ENCODE measurements at places on chromosomes 5 and 9.
A peak's percentile ranks its signal among the peaks of the same experiment; 100 is the strongest.

DNA sequence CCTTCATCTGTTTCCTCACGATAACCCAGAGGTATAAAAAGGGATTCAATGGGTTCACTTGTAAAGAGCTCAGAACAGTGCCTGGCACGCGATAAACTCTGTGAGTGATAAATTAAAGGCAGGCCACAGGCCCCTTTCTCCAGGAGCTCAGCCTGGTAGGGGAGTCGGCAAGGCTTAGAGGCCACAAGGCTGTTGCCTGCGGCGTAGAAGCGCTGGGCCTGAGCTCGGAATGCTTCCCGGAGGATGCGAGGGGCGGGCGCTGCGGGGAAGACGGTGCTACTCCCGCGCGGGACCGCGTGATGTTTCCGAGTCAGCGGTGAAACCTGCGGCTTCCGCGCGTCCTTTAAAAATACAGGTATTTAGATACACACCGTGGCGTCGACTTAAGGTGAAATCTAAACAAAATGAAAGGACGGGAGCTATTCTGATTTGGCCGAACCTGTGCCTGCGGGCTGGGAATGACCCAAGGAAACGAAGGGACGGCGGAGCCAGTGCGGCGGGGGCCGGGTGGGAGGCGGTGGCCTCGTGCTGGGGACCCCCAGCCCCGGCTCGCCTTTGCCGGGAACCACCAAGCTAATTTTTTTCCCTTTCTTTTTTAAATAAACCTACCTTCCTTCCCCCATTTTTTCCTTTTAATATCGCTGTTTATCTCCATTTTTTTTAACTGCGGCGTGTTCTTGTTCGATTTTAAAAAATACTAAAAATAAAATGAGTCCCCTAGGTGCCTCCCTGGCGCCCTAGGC is 6.2 kb downstream of the NKX2-5 start:
- DNase-seq: no peak

DNA sequence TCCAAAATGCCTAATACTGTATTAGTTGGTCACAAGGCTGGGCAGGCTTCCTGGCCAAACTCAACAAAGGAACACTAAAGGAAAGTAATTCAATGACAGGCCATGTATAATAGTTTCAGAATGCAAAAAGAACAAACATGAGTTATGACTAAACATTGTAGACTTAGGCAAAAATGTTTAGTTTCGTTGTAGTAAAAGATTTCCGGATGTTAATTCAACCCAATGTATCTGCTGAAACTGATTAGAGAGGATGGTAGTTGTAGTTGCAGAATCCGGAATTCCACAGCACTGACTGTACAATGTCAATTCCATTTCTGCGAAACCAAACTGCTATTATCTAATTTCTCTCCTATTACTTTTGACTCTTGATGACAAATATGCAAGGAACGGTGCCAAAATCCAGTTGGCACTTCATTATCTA is 117.9 kb upstream of the FST start:
- DNase-seq: peak; percentile 98

DNA sequence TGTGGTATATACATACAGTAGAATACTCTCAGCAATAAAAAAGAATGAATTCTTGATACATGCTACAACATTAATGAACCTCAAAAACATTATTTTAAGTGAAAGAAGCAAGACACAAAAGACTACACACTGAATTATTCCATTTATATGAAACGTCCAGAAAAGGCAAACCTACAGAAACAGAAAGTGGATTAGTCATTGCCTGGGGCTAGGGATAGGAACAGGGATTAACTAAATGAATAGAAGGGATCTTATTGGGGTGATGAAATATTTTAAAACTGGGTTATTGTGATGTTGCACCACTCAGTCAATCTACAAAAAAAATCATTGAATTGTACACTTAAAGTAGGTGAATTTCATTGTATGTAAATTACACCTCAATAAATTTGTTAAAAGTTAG is 326.7 kb downstream of the PIK3R1 start:
- DNase-seq: no peak

DNA sequence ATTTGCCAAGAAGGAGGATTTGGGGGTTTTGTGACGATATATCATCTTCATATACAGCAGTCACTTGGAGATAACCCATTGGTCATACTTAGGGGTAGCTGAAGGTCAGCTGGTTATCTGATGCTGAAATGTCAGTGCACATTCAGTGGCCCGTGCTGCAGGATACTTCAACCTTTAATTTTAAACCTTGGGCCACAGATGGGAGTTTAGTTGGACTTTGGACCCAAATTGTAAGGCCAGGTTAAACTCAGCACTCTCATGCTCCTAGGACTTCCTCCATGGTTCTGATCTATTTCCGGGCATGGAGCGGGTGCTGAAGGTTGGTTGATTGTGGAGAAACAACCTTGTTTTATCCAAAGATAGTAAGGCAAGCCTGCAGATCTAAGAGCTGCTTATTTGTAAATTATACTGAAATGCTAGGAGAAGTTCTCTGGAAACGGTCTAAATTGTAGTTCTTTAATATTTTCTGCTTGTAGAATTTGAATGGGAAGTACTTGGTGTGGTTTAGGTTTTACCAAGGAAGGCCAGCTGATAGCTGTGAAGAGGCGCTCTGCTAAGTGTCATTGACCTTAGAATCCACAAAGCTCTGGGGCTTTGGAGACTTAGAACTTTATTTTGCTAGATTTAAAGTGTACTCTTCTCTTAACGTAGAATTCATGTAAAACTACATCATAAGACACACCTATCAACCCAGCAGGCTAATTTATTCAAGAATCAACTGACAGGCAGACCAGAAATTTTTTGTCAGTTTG is 38.6 kb downstream of the SLC44A1 start:
- DNase-seq: no peak

DNA sequence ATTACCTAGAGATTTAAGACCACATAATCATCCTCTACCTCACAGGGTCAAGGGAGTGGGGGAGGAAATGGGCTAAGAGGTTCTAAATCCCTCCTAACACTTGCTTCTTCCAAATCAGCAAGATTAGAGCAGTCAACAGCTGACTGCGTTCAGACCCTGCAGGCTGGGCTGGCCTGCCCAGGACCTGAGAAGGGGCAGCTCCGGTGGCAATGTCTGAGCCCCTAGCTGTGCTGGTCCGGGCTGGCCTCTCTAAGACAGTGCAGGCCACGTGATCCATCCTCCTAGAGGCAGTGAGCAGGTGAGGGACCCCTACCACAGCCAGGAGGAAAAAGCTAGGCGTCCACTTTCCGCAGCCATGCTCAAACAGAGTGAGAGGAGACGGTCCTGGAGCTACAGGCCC is at the start of gene KCNV2:
Gene KCNV2, plus strand, starts transcription at position 126 of the 400 bp plus-strand sequence. Its CDS starts 230 bp downstream, at position 356.
- DNase-seq: no peak

GRCh38 chr9:26745111-26745510 is 147.5 kb downstream of the CAAP1 start:
- DNase-seq: no peak

GRCh38 chr5:116572350-116573278 is 2.0 kb downstream of the SEMA6A start:
- DNase-seq: no peak

DNA sequence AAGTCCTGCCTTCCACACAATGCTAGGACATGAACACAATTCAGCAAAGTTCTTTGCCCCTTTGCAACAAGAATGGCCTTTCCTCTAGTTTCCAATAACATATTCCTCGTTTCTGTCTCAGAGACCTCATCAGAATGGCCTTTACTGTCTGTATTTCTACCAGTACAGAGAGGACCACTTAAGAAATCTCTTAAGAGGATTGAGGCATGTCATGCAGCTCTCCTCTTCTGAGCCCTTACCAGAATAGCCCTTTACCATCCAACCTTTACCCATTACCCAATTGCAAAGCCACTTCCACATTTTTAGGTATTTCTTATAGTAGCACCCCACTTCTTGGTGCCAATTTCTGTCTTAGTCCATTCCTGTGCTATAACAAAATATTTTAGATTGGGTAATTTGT is 20.3 kb downstream of the TNPO1 start:
- no peak for DNase-seq

- DNase-seq: peak; percentile 22
Measured at GRCh38 chr5:132073231-132074013, at the start of gene CSF2. TSS of gene CSF2 (plus strand) at chr5:132073789. CDS start at chr5:132073824, 35 bp downstream.

DNA sequence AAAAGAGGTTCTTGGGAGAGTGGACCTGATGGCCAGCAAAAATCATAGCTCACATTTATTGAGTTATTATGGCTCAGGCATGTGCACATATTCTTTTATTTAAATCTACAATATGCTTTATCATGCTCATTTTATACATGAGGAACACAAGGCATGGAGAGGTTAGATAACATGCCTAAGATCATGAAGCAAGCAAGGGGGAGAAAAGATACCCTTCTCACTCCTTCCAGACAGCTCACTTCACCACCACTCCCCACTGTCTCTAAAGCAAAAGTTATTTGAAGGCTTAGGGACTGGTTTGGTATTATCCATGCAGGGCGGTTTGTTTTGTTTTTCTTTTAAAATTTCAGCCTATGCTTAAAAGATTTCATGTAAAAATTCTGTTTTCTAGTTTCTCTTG is 59.0 kb upstream of the PDE8B start:
- DNase-seq: no peak

DNA sequence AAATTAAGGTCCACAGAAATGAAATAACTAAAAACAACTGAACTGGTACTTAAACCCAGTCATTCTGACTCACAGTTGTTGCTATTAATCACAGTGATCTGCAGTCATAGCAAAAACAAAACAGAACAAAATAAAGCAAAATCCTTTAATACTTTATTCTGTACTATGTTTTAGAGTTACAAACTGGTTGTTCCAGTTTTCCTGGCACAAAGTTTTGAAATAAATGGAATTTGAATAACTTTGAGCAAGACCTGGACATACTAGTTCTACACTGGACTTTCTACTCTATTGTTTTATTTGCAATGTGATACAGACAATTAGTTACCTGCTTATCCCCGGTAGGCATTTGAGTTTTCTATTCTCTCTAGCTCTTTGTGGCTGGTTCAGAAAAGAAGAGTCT is 147.9 kb downstream of the DMRT2 start:
- peak; percentile 73 for DNase-seq

DNA sequence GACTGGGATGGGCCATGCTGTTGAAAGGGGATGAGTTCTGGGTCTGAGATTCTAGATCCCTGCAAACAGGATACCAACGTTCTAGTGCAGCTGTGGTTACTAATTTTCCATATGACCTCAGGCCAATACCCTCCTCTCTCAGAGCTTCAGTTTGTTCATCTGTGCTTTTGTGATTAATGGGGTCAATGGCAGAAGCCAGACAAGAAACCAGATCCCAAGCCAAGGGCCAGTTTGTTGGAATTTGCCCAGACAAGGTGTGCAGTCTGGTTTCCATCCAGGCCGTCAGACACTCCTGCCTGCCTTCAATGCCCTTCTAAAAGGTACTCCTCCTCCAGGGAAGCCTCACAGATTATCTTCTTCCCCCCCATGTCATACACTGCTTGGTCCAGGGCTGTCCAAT is 11.4 kb downstream of the MYORG start:
- DNase-seq: no peak

DNA sequence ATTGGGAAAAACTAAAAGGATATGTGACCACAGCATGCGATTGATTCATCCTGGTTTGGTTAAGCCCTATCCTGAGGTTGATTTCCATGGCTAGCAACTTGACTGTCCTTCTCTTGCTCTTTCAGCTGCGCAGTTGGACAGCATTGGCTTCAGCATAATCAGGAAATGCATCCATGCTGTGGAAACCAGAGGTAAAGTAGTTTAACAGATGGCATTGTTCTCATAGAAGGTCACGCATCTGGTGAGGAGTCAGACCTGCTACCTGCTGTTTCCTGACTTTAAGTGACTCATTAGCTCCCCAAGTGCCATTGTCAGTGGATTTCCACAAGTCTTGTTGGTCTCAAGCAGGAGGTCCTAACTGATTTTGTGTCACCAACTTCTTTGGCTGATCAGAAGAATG is 266.9 kb downstream of the ARHGAP26 start:
- no peak for DNase-seq

GRCh38 chr9:89367281-89367680 is 49.0 kb downstream of the SECISBP2 start:
- DNase-seq: no peak

DNA sequence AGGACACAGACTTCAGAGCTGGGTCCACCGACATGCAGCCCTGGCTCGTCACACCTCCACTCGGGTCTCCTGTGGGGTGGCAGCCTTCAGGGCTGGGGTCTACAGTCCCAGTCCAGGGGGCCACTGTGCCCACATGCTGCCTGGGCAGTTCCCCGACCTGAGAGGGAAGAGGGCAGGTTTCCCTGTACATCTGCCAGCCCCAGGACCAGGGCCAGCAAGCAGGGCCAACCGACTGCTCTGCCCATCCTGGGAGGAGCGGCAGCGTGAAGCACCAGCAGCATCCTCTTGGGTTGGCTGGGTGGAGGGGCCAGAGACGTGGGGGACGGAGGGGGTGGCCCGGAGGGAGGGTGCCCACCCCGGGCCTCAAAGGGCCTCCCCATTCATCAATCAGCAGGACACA is 120.6 kb upstream of the SARDH start:
- no peak for DNase-seq

DNA sequence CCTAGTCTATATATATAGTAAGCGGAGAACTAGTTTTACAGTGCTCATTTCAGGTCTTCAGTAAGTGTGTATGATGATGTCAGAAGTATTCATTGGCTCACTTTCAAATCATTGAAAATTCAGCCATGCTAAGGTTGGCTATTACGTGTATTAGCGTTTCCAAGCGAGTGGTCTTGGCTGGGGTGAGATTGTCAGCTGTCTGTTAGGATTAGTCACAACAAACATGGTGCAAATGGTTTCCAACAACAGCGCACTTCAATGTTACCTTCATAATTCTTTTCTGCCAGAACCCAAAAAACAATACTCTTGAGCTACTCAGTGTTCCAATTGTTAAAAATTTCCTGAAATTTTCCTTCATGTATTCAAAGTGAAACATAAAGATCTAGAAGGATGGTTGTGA is 283.0 kb downstream of the AOPEP start:
- DNase-seq: peak; percentile 31

GRCh38 chr5:115246361-115246991 is 16.2 kb downstream of the PGGT1B start:
- peak; percentile 53 for DNase-seq

GRCh38 chr5:18553269-18553668 is 919.0 kb downstream of the TAF11L14 start:
- peak; percentile 8 for DNase-seq

GRCh38 chr5:139361835-139362429 is 20.3 kb downstream of the PAIP2 start:
- no peak for DNase-seq

DNA sequence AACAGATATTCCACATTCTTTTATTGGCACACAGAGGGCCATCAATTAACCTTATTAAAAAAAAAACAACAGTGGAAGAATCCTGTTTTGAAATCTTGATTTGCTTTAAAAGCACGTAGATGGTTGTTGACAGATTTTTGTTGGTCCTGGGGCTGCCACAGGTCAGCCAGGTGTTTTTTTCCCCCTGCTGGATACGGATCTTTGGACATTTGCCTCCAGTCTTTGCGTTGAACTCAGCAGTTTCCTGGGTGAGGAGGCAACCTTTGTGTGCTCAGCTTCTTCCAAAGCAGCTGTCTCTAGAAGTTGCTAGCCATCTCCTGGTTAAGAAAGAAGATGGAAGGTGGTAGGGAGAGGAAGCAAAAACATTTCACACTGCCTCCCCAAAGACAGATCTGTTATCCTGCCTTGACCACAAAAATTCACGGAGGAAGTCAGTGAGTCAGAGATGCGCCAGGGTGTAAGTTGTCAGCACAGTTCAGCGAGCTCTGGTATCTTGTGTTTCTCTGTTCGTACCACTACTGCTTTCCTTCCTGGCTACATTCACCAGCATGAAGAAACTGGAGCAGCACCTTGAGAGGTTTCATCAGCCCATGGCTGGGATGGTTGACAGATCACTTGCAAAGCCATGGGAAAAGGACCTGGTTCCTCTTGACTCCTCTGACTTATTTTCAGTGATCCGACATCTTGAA is 207.3 kb downstream of the ARHGAP26 start:
- DNase-seq: peak; percentile 88

Measured in fibroblast of mammary gland (primary cell).